Activated T-cell treated with anti-CD3 and anti-CD28 coated beads, Interleukin-2, amount 50 U/mL, for 48 hours (primary cell): ENCODE measurements at places on chromosomes 5 and 9.

DNA sequence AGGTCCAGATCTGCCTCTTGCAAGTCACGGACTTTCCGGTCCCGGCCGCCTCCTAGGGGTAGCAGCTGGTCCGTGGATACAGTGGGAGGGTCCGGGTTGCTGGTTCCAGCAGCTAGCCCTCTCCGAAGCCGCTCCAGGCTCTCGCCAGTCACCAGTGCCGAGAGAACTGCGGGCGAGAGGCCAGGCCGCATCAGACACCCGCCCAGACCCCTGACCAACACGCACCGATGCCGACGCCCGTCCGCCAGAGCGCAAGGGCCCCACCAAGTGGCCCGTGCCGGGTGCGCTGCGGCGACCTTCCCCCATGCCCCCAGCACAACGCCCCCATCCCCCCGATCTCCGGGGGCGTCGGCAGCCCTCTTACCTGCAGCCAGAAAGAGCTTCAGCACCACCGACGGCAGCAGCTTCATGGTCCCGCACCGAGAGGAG is 470 bp downstream of the HBEGF start:
- no peak for DNase-seq

DNA sequence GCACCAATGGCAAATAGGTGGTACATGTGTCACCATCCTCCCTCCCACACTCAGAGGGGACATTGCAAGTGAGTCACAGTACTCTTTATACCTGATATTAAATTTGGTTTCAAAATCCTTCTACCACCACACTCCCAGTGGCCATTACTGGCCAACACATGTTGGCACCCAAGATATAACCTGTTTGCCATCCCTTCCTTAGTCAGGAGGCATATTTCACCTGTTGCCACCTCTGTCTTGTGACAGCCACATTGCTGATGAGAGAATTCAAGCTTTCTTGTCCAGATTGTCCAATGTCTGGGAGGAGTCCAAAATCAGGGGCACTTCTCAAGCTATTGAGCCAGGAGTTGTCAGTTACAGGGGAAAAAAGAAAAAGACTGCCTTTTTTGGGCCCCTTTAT is 80.2 kb upstream of the WWC1 start:
- DNase-seq = no peak

DNA sequence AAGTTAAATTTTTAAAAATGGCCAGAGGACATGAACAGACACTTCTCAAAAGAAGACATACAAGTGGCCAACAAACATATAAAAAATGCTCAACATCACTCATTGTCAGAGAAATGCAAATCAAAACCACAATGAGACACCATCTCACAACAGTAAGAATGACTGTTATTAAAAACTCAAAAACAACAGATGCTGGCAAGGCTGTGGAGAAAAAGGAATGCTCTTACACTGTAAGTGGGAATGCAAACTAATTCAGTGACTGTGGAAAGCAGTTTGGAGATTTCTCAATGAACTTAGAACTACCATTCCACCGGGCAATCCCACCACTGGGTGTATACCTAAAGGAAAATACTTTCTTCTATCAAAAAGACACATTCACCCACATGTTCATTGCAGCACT is 168.5 kb upstream of the PIK3R1 start:
- no peak for DNase-seq

DNA sequence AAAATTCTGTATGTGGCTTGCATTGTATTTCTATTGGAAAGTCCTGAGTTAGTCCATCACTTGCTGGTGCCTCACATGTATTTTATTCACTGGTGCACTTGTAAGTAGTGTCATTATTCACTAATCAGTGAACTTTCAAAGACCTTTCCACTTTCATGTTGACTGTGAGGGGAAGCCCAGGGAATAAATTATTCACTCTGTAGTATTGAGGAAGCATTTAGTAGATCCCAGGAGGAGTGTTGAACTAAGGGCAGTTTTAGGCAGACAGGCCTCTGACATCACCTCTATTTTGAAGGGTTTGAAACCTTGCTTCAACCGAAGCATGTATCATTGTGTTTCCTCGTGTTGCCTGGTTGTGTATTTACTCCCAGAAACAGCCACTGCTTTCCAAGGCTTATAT is 705.4 kb upstream of the RIOK2 start:
- no peak for DNase-seq

DNA sequence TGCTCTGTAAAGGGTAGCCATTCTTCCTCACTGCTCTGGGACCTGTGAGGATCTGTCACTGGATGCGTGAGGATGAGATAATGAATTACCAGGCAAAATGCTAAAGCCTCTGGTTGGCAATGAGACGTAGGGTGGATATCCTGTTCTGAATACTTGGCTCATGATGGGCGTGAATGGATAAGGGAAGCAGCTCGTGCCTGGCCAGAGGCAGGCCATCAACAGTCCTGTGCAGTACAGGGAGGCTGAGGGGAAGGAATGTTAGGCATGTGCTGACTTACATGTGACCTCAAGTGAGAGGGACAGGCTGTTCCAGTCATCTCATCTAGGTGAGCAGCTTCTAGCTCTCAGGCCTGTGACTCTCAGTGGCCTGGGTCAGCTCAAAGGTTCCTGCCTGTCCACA is 172.8 kb downstream of the CARTPT start:
- DNase-seq = no peak

DNA sequence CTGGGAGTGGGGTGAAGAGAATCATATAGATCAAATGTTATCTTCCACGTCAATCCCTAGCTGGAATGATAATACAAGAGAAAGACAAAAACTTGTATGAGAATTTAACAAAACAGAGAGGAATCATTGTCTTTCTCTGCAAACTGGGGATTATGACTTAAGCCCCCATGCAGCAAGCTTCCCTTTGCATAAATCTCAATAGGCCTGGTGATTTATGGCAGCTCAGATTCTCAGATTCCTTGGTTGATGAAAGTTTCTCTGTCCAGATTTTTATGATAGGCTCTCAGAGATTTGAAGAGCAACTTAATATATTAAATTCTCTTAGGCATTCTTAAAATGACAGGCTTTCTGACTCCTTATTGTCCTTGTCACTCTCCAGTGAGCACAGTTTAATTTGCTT is 56.0 kb downstream of the RASGRF2 start:
- no peak for DNase-seq

- no peak for DNase-seq
Measured at GRCh38 chr5:91110686-91111085, 272.4 kb downstream of the ARRDC3 start.

DNA sequence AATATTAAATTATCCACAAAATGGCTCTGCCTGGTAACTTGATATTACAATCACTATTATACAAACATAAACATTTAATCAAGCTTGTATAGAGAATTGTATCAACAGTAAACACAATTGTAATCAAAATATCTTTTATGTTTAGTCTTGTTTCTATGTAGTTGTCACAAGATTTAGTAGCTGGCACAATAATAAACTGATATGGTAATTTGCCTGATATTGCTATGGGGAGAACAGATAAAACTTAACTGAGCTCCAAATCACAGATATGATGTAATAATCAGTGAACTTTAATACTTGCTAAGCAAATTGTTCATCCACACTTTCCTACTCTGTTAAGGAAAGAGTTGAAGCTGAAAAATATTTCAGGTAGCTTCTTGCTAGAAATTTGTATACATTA is 189.8 kb downstream of the MPDZ start:
- no peak for DNase-seq

DNA sequence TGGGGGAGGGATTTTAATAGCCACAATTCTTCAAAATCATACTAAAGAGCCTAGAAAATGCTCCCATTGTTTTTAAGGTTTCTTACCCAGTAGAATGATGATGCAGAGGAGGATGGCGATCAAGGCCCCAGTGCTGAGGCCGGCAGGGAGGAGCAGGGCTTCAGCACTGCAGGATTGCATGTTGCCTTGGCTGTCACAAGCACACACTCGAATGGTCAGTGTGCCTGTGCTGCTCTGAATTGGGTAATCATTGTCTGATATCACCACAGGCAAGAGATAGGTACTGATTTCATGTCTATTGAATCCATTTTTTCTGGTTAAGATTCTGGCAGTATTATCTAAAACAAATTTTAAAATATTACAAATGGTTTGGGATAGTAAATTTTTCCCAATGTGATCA is 153.3 kb downstream of the CDH10 start:
- no peak for DNase-seq

DNA sequence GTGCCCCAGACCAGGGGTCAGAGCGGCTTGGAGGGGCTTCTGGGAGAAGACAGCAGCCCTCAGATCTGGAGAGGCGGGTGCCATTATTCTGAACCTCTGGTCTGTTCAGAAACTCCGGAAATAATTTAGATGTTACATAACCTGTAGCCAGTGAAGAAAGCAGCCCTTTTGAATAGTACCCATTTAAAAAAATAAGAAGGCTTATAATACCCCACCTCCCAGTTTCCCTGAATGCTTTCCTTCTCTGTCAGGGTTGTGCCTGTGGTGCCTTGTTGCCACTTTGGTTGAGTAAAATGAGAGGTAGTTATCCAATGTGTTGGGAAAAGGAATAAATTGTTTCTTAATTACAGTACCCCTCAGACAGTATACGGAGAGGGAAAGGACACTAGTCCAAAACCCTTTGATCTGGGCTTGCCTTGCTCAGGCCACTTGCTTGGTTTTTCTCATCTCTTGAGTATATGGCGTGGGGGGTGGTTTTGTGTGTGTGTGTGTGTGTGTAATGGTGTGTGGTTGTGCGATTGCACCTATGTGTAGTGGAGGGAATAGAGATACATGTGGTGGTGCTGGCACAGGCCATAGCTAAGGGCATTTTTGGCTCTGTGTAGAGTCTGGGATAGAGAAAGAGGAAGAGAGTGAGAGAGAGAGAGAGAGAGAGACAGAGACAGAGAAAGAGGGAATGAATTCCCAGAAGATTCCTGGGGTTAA is 59.1 kb upstream of the TLR4 start:
- DNase-seq = no peak

GRCh38 chr9:132748450-132748849 is 78.2 kb downstream of the GTF3C4 start:
- no peak for DNase-seq

DNA sequence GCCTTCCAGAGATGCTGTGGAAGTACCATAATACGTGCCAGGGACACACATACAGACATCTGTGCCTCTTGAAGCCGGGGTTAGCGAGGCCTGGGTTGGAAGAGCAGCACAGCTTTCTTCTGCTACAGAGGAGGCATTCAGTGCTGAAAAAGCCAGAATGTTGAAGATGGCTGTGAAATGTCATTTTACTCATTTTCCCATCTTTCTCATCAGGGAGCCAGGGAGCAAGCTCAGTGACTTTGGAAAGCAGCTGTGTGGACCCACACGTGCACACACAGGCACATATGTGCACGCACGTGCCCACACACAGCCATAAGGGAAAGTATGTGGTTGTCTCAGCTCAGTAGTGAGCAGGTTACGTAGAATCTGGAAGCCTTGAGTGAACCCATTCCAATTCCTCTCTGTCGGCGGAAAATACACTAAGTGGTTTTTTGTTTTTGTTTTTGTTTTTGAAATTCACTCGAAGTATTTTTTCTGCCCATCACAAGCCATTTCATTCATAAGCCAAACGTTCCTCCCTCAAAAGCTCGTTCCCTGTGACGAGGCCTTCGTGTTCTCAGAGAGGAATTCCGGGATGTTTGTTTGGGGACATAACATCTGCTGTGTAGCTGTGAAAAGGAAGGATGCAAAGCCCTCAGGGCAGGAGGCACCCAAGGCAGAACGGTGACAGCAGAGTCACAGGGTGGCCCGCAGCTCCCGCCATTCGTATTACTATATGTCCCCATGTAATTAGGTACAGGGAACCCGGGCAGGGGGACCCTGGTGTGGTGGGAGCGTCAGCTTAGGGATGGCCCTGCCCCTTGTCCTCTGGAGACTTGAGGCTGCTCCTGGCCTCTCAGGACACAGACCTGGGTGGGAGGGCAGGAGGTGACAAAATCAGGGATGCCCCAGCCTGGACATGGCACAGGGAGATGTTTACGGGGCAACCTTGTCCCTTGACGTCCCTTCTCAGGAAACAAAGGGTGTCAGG is 29.0 kb upstream of the ANKRD33B start:
- no peak for DNase-seq

DNA sequence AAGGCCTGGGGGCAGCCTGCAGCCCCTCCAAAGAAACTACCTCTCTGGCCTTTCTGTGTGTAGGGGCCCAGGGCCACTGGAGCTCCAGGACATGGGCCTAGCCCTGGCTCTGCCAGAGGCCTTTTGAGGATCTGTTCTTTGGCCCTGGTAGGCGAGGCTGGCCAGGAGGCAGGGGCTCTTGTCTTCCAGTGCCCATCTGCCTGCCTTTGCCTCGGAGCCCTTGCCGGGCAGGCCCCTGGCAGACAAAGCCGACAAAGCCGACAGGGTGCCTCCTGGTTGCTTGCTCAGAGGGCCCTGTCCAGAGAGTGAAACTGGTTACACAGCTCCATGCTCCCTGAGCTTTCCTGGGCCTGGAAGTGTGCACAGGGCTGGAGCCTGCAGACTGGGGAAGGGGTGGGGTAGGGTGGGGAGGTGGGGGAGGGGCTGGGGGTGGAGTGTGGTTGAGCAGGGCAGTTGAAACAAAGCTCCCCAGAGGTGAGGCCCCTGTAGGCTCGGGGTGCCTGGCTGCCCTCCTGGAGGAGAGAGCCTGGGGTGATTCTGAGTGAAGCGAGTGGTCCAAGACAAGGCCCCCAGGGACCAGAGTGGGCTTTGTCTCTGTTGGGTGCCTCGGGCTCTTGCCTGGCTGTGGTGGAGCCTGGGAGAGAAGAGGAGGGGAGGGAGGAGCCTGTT is 29.3 kb downstream of the PTPA start:
- DNase-seq = peak; percentile 72

GRCh38 chr9:93166699-93167098 is 17.2 kb upstream of the WNK2 start:
- no peak for DNase-seq

DNA sequence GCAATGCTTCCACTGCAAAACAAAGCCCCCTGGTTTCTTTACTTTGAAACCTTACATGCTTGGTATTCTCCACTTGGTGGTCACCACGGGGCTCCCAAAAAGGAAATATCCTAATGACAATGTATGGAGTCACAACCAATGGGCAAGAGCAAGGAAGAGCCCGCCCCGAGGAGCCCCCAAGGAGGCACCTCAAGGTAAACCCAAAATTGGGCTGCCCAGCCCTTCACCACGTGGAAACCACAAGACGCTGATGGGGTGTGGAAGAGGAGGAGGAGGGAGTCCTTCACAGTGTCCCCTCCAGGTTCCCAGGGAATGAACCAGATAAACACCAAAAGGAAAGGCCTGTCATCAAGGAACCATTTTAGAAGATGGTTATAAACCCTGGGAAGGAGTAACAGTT is 3.8 kb downstream of the ROR2 start:
- no peak for DNase-seq

GRCh38 chr5:81245871-81246235 is 12.7 kb downstream of the CKMT2 start:
- no peak for DNase-seq

DNA sequence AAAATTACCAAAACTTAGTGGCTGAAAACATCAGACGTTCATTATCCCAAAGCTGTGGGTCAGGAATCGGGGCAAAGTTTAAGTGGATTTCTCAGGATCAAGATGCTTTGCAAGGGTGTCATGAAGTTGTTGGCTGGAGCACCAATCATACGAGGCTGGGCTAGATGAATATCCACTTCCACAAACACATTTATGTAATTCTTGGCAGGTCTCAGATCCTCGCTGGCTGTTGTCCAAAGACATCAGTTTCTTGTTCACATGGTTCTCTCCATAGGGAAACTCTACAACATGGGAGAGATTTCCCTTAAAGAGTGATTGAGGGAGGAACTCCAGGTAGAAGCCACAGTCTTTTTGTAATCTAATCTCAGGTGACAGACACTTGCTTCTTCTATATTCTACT is 20.2 kb upstream of the CCDC192 start:
- DNase-seq = no peak
